HS-5 (cell line): ENCODE measurements at places on chromosomes 7 and 10.

- DNase-seq = no peak
Measured at GRCh38 chr7:45408409-45408737, 165.8 kb upstream of the ADCY1 start.

- no peak for DNase-seq
Measured at GRCh38 chr10:96288151-96288621, 16.0 kb upstream of the DNTT start.

GRCh38 chr10:37563715-37564108 is 293.7 kb downstream of the ZNF248 start:
- no peak for DNase-seq

DNA sequence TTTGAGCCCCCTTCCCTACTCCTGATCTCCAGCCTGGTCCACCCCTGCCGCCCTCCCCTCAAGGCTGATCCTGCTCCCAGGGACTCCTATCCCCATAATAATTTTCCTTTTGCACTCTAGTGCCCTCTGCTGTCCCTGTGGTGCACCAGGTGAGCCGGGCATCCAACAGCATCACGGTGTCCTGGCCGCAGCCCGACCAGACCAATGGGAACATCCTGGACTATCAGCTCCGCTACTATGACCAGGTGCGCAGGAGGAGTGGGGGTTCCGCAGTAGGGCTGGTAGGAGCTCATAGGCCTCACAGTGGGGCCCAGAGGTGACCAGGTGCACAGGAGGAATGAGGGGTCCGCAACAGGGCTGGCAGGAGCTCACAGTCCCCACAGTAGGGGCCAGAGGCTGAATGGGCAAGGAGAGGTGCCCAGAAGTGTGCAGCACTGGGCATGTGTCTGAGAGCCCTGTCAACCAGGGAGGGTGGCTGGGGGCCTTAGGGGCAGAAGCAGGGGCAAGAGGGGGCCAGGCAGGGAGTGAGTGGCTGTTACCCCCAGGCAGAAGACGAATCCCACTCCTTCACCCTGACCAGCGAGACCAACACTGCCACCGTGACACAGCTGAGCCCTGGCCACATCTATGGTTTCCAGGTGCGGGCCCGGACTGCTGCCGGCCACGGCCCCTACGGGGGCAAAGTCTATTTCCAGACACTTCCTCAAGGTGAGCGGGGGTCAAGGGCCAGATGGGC is 11.7 kb downstream of the EPHB6 start:
- DNase-seq = no peak

- DNase-seq = no peak
Measured at GRCh38 chr7:1942941-1943289, 272.8 kb downstream of the ELFN1 start.

DNA sequence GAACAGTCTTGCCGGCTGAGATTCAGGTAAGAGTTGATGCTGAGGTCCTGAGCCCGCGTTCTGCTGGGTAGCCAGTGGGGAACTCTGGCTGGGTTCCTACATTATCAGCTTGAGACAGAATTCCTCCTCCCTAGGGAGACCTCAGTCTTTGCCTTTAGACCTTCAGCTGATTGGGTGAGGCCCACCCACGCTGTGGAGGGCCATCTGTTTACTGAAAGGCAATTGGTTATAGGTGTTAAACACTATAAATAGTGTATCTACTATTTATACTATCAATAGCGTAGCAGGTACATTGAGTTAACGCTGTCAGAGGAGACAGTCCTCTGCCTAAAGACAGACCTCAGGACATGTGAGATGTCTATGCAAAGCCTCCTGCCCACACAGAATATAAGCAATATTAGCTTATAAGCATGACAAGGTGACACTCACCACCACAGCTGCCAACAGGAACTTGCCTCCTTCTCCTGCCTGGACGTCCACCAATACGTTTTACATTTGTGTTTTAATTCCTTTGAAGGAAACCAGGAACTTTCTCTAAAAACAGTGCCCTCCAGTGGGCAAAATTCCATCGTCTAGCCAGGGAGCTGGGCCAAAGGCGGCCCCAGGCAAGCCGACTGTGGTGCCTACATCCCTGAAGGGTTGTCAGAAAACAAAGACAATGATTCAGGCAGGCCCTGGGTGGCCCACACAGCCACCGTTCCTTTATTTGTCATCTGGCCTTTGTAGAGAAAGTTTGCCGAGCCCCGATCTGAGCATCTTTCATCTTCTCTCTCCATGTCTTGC is 58.8 kb downstream of the INSIG1 start:
- DNase-seq = no peak

DNA sequence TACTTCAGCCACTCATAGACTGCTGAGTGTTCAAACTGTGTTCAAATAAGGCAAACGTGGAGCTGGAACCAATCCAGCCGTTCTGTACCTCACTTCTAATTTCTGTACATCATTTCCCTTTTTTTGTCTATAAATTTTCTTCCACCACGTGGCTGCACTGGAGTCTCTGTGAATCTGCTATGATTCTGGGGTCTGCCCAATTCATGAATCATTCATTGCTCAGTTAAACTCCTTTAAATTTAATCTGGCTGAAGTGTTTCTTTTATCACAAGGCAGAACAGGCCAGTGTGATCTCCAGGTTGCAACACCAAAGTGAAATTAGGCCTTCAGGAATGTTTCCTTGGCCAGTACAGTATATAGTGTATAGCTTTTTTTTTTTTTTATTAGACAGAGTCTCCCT is 53.5 kb downstream of the DNAJC12 start:
- no peak for DNase-seq

- no peak for DNase-seq
Measured at GRCh38 chr7:128217967-128218652, 23.0 kb upstream of the LEP start.

- DNase-seq = no peak
Measured at GRCh38 chr7:107591421-107591820, 11.4 kb downstream of the BCAP29 start.

GRCh38 chr7:108270385-108271015 is 140.3 kb upstream of the LAMB4 start:
- no peak for DNase-seq

DNA sequence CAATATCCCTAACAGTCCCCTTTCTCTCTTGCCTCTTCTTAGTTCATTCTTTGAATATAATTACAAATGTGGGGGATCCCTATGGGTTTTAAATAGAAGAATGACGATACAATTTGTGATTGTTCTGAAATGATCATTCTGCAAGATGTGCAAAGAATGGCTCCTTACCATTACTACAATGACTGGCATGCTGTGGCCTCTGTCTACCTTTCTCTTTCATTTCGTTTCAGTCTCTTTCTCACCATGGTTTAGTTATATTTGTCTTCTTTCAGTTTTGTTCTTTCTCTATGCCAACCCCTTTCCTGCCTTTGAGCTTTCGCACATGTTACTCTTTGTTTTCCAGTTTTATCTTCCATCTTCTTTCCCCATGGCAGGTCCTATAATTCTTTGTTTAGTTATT is 176.5 kb downstream of the SUGCT start:
- no peak for DNase-seq

- no peak for DNase-seq
Measured at GRCh38 chr10:125172694-125173093, 12.3 kb upstream of the CTBP2 start.

DNA sequence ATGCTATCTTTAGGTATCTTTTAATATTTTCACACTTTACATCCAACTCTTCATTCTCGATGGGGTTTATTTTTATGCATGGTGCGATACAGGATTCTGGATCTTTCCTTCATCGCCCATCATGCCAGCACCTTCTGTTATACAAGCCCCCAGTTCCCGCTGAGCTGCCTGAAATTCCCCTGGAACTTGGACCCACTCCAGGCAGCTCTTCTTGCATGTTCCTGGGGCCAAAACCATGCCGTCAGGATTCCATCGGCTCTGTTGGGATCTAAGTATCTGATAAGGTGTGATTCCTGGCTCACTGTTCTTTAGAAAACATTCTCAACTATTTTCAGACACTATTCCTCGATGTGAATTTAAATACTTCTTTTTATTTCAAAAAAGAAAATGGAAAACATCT is 40.5 kb upstream of the PPP2R2D start:
- DNase-seq = no peak

GRCh38 chr7:26580711-26581110 is 283.7 kb downstream of the SKAP2 start:
- no peak for DNase-seq

DNA sequence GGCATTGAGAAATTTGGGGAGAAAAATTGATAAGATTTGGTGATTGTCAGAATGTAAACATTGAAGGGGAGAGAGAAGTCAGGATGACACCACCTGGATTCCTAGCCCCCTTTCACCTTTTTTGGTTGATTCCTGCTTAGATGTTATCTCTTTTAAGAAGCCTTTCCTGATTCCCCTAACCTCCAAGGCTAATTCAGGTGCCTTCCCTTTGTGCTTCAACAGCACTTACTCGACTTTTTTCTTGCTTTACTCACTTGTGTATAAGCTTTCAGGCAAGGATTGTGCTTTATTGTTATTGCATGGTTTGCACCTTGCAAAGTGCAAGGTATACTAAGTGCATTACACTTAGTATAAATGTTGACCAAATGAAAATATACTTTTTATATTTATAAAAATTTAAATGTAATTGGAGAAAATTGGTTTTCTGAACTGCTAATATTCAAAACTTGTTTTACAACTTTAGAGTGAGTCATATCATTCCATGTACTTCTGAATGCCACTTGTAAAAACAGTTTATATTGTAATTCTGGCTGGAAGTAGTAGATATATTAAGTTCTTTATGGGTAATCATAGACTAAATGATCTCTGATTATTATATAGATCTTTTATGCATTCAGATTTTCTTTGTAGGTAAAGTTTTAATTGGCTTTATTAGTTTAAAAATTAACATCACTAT is 13.2 kb downstream of the SHOC2 start:
- no peak for DNase-seq

- DNase-seq = no peak
Measured at GRCh38 chr7:3075441-3075840, 31.8 kb upstream of the CARD11 start.

DNA sequence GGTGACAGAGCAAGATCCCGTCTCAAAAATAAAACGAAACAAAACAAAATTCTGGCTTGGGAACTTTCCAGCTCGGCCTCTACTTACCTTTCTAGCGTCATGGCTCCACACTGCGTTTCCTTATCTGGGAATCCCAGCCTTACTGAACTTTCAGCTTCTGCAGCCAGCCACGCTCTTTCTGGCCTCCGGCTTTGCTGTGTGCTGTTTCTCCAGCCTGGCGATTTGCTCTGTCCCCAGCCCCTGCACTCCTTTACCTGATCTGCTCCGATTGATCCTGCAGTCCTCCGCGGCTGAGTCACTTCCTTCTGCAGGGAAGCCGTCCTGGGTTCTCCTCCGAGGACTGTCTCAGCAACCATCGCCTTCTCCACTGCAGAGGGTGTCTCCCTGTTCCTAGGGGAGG is 71.0 kb upstream of the FAM171A1 start:
- no peak for DNase-seq

- DNase-seq = no peak
Measured at GRCh38 chr10:114471906-114472876, 67.9 kb upstream of the AFAP1L2 start.

DNA sequence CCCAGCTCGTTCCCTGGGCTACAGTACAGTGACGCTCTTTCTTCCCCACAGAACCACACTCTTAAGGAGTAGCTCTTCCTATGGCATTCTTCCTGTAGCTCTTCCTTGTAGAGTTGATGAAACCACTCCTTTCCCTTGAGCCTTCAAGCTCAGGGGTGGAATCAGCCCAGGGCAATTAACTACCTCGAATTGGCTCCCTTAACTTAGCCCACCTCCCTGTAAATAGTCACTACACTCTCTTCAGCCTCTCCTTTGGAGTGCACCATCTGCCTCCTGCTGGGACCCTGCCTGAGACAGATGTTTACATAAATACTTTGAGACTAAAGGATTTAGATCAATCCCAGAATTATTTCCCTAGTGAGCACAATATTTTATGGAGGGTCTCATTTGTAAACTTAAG is 537.8 kb upstream of the AUTS2 start:
- DNase-seq = no peak

GRCh38 chr7:69374044-69374425 is 224.2 kb upstream of the AUTS2 start:
- no peak for DNase-seq

- no peak for DNase-seq
Measured at GRCh38 chr10:79086822-79087221, 18.1 kb downstream of the ZMIZ1 start.

DNA sequence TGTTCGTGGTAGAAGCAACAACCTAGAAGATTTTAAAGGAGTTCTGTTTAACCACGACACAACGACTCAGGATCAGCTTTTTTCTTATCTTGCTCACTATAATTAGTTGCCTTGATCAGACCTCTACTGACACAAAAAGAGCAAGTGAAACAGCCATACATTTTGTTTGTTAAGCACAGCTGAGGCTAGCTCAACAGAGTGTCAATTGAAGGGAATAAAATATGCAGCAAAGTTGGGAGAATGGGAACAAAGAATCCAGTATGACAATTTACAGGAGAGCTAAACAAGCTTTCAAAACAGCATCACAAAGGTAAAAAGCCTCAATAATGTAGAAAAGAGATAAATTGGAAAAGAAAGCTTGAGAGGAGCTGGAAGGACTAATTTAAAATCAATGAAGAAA is 40.5 kb upstream of the HERPUD2 start:
- DNase-seq = no peak

- no peak for DNase-seq
Measured at GRCh38 chr10:44028384-44029137, 356.3 kb downstream of the CXCL12 start.

GRCh38 chr7:35286422-35286821 is 32.5 kb upstream of the TBX20 start:
- peak; percentile 81 for DNase-seq

DNA sequence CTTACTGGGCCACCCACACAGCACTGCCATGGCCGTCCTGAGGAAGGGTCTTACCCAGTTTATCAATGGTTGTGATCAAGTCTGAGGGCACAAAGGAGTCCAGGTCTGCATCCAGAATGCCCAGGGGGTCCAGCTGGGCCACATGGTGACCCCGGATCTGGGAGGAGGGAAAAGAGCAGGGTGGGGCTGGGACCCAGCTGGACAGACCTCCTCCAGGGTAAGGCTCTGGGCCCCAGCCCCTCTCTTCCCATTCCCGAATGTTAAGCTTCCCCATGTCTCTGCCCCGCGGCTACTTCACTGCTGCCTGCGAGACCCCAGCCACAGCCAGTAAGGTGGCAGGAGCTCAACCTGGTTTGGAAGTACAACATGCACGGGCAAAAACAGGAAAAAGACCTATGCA is 9.5 kb downstream of the OGDHL start:
- DNase-seq = no peak

- DNase-seq = no peak
Measured at GRCh38 chr10:12634621-12634931, 285.2 kb downstream of the CAMK1D start.

DNA sequence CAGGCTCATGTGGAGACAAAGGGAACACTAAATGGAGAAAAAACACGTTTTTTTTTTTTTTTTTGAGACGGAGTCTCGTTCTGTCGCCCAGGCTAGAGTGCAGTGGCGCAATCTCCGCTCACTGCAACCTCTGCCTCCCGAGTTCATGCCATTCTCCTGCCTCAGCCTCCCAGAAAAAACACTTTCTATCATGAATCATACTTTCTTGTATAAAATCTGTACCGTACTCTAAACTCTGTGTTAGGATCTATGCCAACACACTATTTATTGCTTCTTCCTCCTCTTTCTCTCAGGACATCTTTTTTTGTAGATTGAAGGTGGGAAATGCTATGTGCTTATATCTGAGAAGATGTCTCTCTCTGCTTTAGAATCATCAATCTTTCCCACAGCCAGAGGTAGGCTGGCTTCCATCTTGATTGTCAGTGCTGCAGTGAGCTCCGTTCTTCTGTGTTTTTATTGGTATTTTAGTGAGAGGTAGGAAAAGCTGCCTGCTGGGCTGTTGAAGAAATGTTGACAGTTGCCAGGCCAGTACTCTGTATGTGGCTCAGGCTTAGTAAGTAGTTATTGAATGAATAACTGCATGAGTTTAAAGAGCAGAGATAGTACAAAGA is 101.1 kb downstream of the GPR85 start:
- peak; percentile 51 for DNase-seq

- no peak for DNase-seq
Measured at GRCh38 chr10:130430852-130431704, 294.9 kb downstream of the GLRX3 start.
